ENCODE measurements at places on chromosomes 11 and 22. TPM values are rescaled to one million over a fixed set of nuclear protein-coding genes. Genes with fewer than 3 reads are reported as not detected.

DNA sequence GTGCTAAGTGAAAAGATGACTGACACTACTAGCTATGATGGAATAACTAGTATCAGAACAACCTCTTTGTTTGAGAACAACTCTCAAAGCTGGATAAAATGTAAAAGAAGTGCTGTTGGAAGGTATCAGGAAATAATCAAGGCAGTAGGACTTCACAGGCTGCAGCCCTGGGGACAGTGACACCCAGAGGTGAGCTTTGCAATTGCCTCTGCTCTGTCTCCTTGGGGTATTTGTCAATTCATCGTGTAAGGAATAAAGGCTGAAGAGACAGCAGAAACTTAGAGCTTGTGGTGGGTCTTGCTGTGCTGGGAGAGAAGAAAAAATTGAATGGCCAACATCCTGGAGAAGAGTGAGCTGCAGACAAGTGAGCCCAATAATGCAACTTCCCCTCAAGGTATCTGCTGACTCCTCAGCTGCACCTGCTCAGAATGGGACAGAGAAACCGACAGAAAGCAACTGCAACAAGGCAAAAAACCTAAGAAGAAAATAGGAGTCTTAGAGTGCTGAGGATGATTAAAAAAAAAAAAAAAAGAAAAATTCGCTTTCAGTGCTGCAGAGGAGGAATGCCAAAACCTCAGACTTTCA lies 141.1 kb downstream of the RCN1 start:
- DNase-seq = peak; percentile 38

Gene FAM83F
- 0.41 TPM for total RNA-seq

- no peak for DNase-seq
Measured at GRCh38 chr11:27938011-27938410, 169.9 kb downstream of the KIF18A start.

GRCh38 chr22:37443977-37444376 lies 16.7 kb upstream of the ELFN2 start:
- DNase-seq = no peak

GRCh38 chr11:80034801-80035200 lies 594.0 kb upstream of the TENM4 start:
- no peak for DNase-seq
